ENCODE measurements at places on chromosomes 3 and 15.

GRCh38 chr3:40827942-40828688, 303.4 kb downstream of the ZNF621 start:
- no peak for DNase-seq

GRCh38 chr3:165185707-165186327, 10.4 kb downstream of the SLITRK3 start:
- no peak for DNase-seq

DNA sequence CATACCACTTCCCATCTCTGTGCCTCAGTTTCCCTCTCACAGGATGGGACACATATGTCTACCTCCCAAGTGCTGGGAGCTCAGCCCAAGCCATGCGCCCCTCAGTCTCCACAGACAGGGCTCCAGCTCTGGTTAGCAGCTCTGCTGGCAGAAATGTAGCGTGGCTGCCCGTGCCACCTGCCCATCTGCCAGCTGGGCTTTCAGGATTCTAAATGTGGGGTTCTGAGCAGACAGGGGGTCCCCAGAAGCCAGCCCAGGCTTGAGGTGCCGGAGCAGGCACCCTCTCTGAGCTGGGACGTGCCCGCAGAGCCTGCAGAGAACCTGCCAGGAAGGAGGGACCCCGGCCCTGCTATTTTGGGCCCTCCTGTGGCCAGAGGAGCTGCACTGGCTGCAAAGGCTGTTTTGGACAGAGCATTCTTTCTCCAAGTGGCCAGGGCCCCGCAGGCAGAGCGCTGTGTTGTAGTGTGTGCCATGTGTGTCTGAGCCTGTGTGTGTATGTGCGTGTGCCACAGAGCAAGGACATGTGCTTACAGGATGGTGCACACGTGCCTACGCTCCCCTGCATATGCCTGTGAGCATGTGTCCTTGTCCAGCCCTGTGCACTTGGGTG, 31.7 kb downstream of the PSTPIP1 start:
- DNase-seq: no peak

DNA sequence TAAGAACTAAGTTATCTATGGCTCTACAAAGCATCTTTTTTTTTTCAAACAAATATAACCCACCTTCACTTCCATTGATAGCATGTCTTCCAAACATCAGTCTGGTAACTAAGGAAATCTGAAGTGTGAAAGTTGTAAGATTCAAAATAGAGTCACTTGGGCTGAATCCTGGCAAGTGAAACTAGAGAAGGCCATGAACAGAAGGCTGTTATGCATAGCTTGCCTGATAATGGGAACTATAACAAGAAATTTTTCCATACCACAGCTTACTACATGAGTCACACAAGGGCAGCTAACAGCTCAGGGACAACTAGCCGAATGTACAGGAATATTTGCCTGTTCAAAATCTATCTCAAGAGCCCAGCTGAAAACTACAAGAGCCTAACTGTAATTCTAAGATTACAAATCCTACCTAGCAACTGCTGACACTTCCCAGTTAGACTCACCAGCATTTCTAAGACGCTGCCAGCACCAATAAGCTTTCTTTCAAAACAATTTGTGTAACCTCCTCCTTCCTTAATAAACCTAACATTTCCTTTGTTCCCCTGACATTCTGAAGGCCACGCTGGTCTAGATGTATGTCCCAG, 1066.5 kb downstream of the PLOD2 start:
- no peak for DNase-seq

GRCh38 chr3:38137615-38138348, 679 bp upstream of the MYD88 start:
- DNase-seq: no peak

GRCh38 chr15:77824361-77825251, 191.9 kb upstream of the LINGO1 start:
- no peak for DNase-seq

- DNase-seq: no peak
Measured at GRCh38 chr15:75313116-75313845, 22.6 kb upstream of the COMMD4 start.

GRCh38 chr3:108293858-108294257, 2.5 kb upstream of the HHLA2 start:
- DNase-seq: no peak

DNA sequence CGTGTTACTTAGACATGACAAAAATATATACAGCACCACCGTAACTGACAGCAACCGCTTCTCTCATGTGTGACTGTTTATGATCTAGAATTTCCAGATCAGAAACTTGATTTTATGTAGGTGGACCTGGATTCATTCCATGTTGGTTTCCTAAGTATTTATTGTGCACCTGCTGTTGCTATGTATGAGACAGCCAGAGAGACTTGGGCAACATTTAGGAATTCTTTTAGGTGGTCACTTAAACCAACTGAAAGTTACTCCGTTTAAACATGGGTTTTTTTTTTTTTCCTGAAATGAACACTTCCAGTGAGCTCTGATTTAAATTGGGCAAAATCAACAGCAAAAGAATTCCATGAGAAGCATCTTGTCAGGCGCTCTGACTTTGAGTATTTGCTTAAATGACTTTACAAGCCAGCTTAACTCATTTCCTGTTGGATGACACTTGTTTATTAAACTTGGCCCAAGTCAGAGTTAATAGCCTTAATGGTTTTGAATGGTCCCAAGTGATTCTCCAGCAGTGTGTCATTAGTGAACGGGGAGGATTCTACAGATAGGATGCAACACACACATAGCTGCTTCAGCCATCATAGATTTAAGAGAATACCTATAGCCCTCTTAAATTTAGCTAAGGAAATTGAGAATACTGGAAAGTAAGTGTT, 31.8 kb downstream of the MITF start:
- DNase-seq: no peak

- no peak for DNase-seq
Measured at GRCh38 chr3:146071632-146072031, 89.4 kb downstream of the PLOD2 start.

DNA sequence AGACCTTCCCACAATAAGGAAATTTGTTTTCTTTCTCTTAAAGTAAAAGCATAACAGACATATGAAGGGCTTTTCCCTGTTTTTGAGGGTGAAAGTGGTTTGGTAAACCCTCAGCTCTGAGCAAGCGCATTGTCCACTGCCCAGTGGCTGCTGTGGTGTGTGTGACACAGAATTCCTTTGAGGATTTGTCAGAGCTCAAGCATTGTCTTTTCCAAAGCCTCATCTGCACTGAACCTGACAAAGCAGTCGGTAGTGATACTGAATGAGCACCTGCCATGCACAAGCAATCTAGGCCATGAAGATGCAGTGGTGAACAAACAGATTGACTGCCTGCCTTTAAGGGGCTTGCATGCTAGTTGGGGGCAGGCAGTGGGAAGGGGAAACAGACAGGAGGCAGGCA, 128.3 kb downstream of the PLCL2 start:
- DNase-seq: no peak

GRCh38 chr3:186821429-186822387, 15.4 kb upstream of the RFC4 start:
- no peak for DNase-seq

- DNase-seq: no peak
Measured at GRCh38 chr3:25897019-25897418, 107.1 kb downstream of the OXSM start.

DNA sequence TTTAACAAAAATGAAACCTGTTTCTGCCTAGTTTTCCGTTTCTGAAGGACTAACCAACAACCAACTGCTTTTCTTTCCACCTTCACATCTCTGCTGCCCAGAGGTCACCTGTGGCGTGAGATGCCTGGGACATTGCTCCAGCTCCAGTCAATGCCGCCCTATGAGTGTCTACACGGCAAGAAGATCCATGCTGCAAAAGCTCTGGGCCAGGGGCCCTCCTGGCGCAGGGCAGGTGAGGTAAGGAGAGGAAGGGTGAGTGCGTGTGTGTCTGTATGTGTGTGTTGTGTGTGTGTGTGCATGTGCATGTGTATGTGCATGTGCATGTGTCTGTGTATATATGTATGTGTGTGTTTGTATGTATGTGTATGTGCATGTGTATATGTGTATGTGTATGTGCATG, 131.4 kb downstream of the NSMCE3 start:
- no peak for DNase-seq

GRCh38 chr3:3288255-3288654, 108.8 kb upstream of the CRBN start:
- no peak for DNase-seq

DNA sequence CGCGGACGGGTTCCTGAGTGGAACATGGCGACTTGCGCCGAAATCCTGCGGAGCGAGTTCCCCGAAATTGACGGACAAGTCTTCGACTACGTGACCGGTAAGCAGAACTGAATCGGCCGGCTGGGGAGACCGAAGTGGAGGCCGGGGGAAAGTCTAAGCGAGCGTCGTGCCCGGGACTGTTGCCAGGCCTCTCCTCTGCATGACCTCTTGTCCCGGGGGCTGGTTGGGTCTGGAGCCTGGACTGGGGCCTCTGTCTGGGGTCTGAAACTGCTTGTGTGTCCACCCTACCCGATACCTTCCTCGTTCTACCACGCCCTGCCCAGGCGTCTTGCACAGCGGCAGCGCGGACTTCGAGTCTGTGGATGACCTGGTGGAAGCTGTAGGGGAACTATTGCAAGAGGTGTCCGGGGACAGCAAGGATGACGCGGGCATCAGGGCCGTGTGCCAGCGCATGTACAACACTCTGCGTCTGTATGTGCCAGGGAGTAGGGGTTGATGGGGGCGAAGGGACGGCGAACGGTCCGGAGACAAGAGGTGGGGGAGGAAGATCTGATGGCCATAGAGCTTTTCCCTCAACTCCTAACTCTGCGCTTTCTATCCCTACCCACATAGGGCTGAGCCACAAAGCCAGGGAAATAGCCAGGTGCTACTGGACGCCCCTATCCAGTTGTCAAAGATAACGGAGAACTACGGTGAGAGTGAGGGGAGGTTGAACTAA, at the start of gene ABCF3:
ABCF3 (plus strand) TSS at position 16 of the 718 bp plus-strand sequence; CDS start at position 25, 9 bp downstream.
- no peak for DNase-seq

DNA sequence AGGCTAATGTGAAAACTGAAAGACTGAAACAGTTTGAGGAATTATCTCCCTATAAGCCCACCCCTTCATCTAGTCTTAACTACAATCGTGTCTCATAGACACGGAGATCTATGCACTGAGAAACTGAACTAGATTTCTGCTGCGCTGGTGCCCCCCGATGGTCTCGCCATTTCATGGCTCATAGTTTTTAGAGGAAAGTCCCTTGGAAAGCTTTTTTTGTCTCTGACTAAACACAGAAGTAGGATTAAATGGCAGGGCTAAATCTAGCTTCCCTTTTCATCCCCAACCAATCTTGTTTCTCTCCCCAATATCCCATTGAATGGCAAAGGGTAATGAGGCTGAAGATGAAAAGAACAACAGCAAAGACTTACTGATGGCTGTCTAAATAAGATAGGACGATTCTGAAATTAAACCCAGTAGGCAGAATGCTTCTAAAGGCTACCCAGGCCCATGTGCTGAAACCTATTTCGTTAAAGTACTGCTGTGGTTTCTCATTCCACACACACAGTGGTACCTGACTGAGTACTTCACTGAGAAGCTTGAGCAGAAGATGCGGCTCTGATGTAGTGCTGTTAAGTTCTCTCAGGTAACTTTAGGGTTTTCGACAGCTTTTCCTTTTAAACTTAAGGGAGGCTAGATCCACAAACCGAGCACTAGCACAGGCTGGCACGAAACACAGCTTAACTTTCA, 142.7 kb downstream of the GADL1 start:
- peak; percentile 32 for DNase-seq

DNA sequence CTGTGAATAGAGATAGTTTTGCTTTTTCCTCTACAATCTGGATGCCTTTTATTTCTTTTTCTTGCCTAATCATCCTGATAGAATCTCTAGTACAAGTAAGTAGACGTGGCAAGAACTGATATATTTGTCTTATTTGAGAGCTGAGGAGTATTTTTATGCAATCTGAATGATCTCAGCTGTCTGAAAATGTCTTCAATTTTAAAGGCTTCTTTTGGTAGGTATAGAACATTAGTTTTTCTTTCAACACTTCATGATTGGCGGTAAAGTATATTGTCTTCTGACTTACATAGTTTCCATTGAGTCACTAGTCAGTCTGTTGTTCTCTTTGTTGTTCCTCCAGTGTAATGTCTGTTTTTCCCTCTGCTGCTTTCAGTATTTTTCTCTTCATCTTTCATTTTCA, 31.3 kb downstream of the MGA start:
- no peak for DNase-seq

GRCh38 chr3:143001034-143001368, 369 bp upstream of the U2SURP start:
- DNase-seq: no peak

DNA sequence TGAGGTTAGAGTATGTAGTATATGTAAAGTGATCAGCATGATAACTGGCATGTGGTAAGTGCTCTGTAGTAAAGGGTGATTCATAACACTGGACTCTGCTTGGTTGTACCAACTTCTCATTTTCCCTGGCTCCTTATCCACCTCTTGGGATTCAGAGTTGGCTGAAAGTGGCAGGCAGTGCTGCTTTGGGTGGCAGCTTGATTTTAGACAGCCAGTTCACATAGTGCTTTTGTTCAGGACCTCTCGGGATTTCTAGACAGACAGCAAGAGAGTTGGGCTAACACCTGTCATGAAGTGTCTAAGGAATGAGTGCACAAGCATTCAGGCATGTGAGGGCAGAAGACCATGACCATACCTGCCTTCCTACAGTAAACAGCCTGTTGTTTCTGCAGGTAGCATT, 69.0 kb downstream of the RBM6 start:
- no peak for DNase-seq

DNA sequence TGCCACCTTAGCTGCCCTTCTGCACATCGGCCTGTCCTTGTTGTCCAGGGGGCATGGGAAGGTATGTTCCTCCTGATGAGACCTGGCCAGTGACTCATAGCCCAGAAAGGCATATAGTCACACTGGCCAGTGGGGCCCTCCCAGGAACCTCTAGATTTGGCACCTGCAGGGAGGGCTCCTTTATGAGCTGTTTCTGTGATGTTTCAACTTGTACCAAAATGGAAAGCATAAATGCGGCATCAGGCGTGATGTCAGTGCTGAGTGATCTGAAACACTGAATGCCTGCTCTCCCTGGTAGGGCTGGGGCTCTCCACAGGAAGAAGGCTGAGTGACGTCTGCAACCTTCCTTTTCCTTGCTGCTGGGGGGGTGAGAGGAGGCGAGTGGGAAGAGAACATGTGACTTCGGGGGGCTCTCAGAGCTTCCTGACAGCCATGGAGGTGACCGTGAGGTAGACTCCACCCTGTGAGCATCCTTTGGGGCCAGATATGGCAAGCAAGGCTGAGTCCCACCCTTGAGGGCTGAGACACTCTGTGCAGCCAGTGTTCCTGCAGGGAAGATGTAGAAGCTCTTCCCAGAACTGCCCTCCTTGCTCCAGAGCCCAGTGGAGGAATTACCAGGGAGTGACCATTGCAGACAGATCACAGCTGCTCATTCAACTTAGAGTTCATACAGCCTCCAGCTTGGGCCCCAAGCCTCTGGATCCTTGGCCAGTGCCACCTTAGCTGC, 37.1 kb upstream of the APEH start:
- DNase-seq: no peak

- no peak for DNase-seq
Measured at GRCh38 chr3:192577271-192577670, 150.1 kb downstream of the FGF12 start.

- DNase-seq: no peak
Measured at GRCh38 chr15:76776969-76777368, 128.2 kb downstream of the SCAPER start.

All from stimulated activated CD8-positive, alpha-beta memory T cell treated with anti-CD3 and anti-CD28 coated beads, Interleukin-7, amount 100 ng/mL, for 1 hour (primary cell).